ENCODE measurements at places on chromosomes 5 and 9.

DNA sequence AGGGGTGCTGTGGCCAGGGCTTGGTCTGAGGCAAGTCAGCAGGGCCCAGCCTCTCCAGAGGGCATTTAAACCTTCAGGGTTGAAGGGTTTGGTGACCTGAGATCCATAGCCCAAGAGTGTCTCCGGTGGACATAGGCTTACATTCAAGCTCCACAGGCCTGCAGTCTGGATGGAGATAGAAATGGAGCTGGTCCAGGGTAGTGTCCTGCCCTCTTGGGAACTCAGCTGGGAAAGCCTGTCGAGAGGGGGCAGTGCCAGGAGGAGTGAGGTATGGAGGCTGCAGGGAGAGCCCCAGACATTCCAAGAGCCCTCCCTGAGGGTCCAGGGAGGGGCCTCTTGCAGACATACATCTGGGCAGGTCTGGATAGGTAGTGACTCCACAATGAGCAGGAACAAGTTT lies 177.0 kb upstream of the MVB12B start:
- peak; percentile 3 for DNase-seq

DNA sequence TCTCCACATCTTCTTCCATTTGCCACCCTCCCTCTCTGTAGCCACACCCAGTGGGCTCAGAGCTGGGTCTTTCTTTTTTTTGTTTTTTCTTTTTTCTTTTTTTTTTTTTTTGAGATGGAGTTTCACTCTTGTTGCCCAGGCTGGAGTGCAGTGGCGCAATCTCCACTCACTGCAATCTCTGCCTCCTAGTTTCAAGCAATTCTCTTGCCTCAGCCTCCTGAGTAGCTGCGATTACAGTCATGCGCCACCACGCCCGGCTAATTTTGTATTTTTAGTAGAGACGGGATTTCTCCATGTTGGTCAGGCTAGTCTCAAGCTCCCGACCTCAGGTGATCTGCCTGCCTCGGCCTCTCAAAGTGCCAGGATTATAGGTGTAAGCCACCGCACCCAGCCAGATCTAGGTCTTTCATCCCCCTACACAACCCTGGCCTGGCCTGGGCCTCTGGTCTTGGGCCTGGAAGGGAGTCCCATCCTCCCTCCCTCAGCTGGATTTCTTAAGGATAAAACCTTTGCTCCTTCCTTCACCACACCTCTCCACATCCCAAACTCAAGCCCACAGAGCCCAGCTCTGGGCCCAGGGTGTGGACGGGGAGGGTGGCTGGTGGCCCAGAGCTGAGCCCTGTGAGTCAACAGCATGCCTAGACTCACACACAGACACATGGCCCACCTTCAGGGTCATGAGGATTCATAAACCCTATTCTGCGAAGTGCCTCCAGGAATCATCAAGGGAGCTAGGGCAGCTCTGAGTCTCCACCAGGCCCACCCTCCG lies 18.8 kb upstream of the KCNIP1 start:
- DNase-seq: no peak

GRCh38 chr9:120929229-120929791 lies 2.7 kb upstream of the TRAF1 start:
- no peak for DNase-seq

DNA sequence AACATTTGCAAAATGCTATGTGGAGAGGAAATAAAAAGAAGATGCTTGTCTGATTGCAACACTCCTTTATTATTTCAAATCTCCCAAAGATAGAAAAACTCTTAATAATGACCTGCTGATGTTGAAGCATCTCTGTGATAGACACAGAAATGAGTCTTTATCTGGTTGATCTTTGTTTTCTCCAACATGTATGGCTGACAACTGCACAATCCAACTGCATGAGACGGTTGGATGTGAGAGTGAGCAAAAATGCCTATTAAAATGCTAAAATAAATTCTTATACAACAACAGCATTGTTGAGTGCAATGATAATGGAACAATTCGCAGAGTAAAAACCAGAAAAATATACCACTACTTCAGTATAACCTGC lies 7.5 kb upstream of the IZUMO3 start:
- no peak for DNase-seq

GRCh38 chr5:40391642-40392041 lies 288.1 kb upstream of the PTGER4 start:
- DNase-seq: no peak

GRCh38 chr9:129783516-129784361 lies 19.2 kb upstream of the TOR1B start:
- peak; percentile 80 for DNase-seq

All from activated CD4-positive, alpha-beta memory T cell treated with anti-CD3 and anti-CD28 coated beads for 36 hours (primary cell).